ENCODE measurements at places on chromosomes 7 and 10. TPM values are rescaled to one million over a fixed set of nuclear protein-coding genes. Genes with fewer than 3 reads are reported as not detected.

DNA sequence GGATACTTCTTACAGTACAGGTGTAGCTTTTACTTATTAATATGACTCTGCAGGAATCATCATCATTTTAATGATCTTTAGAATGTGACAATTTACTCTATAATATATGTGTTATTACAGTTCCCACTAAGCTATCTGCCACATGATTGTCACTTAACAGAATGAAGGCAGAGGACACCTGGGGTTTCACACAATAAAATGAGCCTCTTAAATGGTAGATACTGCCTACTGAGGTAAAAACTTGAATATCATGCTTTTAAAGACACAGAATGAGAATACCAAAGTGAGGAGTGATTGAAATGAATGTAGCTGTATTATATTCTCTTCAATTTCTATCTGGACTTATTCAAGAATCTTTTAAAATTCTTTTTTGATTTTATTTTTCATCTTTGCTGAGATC lies 1255.3 kb upstream of the LRRN3 start:
- no peak for DNase-seq
- no peaks in the 10 kb centered on the region for H3K36me3 ChIP-seq
- no peak overlapping the region for H3K27ac ChIP-seq
- no peak overlapping the region for H3K4me3 ChIP-seq

DNA sequence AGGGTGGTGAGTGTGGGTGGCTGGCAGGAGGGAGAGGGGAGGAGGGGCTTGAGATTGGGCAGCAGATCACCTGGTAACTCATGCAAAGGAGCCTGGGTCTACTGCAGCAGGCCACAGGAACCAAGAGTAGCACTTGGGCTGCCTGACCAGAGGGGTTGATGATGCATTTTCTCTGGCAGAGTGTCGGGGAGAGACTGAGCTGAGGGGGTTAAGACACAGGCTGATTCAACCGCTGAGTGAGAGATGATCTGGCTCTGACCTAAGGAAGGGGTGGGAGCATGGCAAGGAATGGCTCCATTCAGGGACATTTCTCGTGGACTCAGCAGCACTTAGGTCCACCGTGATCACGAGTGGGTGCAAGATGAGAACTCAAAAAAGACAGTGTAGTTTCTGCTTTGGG lies 115.5 kb upstream of the STK17A start:
- DNase-seq: no peak
- H3K4me3 ChIP-seq: no peak overlapping the region
- H3K27ac ChIP-seq: no peak overlapping the region
- peaks cover 8% of the 10 kb centered on the region for H3K4me1 ChIP-seq
- no peaks in the 10 kb centered on the region for H3K36me3 ChIP-seq
- no peaks in the 10 kb centered on the region for H3K27me3 ChIP-seq

DNA sequence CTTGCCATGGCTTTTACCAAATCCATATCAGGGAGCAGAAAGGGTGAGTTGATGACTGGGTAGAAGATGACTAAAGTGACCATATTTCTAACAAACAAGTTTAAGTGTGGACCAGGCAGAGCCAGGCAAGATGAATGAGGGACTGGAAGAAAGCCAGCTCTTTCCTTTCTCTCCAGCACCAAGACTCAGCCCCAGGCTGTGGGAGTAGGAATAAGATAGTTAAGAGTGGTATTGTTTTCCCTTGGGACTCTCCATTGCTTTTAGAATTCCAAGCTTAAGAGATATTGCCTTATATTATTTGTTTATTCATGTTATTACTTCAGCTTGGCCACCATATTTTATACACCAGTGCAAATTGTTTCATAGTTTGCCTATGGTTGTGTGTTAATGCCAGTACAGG lies 28.8 kb upstream of the TSPAN33 start:
- no peaks in the 10 kb centered on the region for H3K27me3 ChIP-seq
- DNase-seq: no peak
- H3K4me1 ChIP-seq: no peaks in the 10 kb centered on the region
- H3K27ac ChIP-seq: no peak overlapping the region
- no peaks in the 10 kb centered on the region for H3K36me3 ChIP-seq

- no peaks in the 10 kb centered on the region for H3K36me3 ChIP-seq
- no peak for DNase-seq
- no peak overlapping the region for H3K4me3 ChIP-seq
- no peak overlapping the region for H3K27ac ChIP-seq
- no peaks in the 10 kb centered on the region for H3K27me3 ChIP-seq
Observed at GRCh38 chr10:1516492-1517165, 220.7 kb downstream of the ADARB2 start.

DNA sequence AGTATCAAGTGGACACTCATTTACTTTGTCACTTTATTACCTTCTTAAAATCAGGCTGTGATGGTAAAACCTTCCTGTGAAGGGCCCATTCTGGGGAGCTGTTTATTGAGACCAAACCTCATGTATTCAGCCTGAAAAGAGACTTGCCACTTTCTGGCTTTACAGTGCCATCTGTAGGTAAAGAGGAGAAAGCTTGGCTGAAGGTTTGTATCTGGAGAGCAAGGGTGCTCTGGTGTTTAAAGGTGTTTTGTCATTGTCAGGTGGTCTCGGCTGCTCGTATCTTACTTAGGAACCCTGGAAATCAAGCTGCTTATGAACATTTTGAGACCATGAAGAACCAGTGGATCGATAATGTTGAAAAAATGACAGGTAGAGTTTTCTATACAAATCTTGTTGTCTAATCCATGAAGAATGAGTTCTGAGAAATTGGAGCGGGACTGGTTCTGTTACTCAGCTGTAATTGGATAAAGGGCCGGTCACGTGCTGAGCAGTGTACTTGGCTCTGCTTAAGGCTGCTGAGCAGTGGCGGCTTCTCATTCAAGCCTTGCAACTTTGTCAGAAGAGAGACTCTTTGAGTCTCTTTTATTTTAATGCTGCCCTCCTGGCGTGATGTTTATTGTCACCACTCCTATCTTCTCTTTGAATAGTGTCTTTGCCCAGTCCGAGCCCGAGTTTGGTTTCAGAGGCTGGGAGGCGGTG lies 46.9 kb downstream of the AP3M1 start:
- H3K27ac ChIP-seq: no peak overlapping the region
- H3K4me3 ChIP-seq: no peak overlapping the region
- H3K27me3 ChIP-seq: no peaks in the 10 kb centered on the region

NME8 gene
- total RNA-seq: not detected

DNA sequence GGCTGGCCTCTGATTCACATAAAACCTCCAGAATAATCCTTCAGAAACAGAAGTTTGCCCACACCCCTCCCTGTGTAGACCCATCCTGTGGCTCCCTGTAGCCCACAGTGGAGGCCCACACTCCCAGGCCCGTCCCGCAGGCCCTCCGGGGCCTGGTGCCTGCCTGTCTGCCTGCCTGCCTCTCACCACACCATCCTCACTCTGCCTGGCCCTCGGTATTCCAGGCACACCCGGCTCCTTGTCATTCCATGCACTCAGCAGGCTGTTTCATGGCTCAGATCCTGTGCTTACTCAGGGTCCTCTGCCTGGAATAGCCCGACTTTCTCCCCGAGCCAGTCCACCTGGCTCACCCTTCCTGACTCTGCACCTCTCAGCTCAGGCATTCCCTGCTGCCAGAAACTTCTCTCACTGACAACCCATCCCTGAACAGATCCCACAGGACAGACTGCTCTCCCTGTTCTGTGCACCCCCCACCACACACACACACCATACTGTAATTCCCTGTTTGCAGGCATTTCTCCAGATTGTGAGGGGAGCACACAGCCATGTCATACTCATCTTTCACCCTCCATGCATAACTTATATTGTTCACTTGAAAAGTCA lies 498.0 kb upstream of the ZMIZ1 start:
- no peak overlapping the region for H3K4me3 ChIP-seq
- H3K27me3 ChIP-seq: no peaks in the 10 kb centered on the region
- H3K36me3 ChIP-seq: no peaks in the 10 kb centered on the region
- no peak for DNase-seq
- H3K4me1 ChIP-seq: peaks cover 15% of the 10 kb centered on the region

- no peaks in the 10 kb centered on the region for H3K27me3 ChIP-seq
- no peaks in the 10 kb centered on the region for H3K36me3 ChIP-seq
- no peak for DNase-seq
- H3K4me3 ChIP-seq: no peak overlapping the region
- no peak overlapping the region for H3K27ac ChIP-seq
Observed at GRCh38 chr7:137789215-137789882, 57.4 kb downstream of the DGKI start.

DNA sequence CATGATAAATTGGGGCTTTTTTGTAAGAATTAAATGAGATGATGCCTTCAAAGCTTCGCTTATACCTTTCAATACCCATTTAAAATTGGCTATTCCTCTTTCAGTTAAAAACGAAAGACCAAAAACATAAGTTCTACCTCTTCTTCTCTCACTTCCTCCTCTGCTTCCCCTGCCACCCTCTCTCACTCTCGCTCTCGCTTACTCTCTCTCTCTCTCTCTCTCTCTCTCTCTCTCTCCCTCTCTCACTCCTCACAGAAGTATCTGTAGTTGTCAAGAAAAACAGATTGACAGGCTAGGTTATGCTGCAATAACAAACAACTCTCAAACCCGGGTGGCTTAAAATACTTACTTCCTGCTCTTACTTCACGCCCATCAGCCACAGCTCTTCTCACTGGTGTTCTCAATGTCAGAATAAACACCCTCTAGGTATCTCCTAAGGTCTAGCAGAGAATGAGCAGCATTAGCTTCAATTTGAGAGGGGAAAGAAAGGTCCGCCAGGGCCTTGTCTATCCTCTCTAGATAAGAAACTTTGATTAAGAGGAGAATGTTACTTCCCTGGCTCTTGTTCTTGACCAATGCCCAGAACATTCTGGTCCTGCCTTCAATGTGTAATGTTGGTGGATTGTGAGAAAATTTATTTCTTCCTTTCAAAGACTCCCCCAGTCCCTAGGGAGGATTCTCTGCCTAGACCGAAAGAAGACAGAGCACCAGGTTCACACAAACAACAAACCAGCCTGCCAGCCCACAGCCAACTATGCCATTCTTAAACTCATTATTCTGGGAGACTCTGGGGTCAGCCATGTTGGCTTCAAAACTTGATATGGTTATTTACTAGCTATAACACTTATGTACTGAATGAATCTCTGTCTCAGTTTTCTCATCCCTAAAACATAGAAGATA lies 1028.7 kb downstream of the XPNPEP1 start:
- H3K27me3 ChIP-seq: no peaks in the 10 kb centered on the region
- no peak overlapping the region for H3K27ac ChIP-seq
- no peak for DNase-seq
- H3K4me3 ChIP-seq: no peak overlapping the region

GRCh38 chr10:76191336-76191735 lies 759.9 kb downstream of the LRMDA start:
- H3K4me1 ChIP-seq: no peaks in the 10 kb centered on the region
- no peaks in the 10 kb centered on the region for H3K27me3 ChIP-seq
- H3K4me3 ChIP-seq: no peak overlapping the region

DNA sequence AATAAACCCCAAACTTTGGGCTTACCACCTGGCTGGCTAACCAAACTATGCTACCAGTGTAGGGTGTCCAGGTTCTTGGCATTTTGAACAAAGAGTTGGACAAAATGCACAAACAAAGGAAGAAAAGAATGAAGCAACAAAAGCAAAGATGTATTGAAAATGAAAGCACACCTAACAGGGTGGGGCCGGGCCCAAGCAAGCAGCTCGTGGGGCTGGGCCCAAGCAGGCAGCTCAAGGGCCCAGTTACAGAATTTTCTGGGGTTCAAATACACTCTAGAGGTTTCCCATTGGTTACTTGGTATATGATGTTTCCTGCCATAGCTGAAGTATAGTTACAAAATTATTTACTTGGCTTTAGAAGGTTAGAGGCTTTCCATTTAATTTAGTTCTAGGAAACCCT lies 15.7 kb downstream of the ACADSB start:
- no peak overlapping the region for H3K27ac ChIP-seq
- H3K4me1 ChIP-seq: peaks cover 22% of the 10 kb centered on the region
- H3K27me3 ChIP-seq: no peaks in the 10 kb centered on the region
- DNase-seq: no peak
- H3K36me3 ChIP-seq: no peaks in the 10 kb centered on the region

DNA sequence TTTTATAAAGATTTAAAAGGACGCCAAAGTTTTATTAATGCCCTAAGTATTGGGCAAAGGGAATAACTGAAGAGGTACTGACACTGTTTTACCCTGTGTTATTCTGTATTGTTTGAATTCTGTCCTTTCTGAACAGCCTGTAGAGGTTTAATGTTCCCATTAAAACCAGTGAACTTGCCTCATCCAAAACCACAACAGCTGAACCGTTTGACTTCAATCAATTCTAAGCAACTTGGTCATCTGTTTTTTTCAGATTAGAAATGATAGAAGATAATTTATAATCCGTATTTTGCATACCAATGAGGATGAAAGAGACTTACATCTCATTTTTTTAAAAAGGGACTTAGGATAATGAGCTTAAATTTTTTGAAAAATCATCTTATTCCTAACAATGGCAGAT lies 40.4 kb downstream of the HACD1 start:
- H3K27ac ChIP-seq: no peak overlapping the region
- no peak for DNase-seq
- H3K4me1 ChIP-seq: no peaks in the 10 kb centered on the region
- no peaks in the 10 kb centered on the region for H3K27me3 ChIP-seq

GRCh38 chr7:114741911-114742310 lies 180.0 kb upstream of the MDFIC start:
- H3K36me3 ChIP-seq: no peaks in the 10 kb centered on the region
- DNase-seq: no peak
- no peak overlapping the region for H3K27ac ChIP-seq
- no peaks in the 10 kb centered on the region for H3K27me3 ChIP-seq

- H3K36me3 ChIP-seq: no peaks in the 10 kb centered on the region
- no peaks in the 10 kb centered on the region for H3K4me1 ChIP-seq
- no peaks in the 10 kb centered on the region for H3K27me3 ChIP-seq
- no peak overlapping the region for H3K4me3 ChIP-seq
- no peak for DNase-seq
- no peak overlapping the region for H3K27ac ChIP-seq
Observed at GRCh38 chr10:5827841-5828240, 14.6 kb upstream of the GDI2 start.

GRCh38 chr10:109963439-109963838 lies 40.1 kb upstream of the XPNPEP1 start:
- no peaks in the 10 kb centered on the region for H3K27me3 ChIP-seq
- no peak for DNase-seq
- no peak overlapping the region for H3K4me3 ChIP-seq
- no peak overlapping the region for H3K27ac ChIP-seq
- peaks cover 18% of the 10 kb centered on the region for H3K4me1 ChIP-seq

CCDC172 gene
- total RNA-seq: not detected

DNA sequence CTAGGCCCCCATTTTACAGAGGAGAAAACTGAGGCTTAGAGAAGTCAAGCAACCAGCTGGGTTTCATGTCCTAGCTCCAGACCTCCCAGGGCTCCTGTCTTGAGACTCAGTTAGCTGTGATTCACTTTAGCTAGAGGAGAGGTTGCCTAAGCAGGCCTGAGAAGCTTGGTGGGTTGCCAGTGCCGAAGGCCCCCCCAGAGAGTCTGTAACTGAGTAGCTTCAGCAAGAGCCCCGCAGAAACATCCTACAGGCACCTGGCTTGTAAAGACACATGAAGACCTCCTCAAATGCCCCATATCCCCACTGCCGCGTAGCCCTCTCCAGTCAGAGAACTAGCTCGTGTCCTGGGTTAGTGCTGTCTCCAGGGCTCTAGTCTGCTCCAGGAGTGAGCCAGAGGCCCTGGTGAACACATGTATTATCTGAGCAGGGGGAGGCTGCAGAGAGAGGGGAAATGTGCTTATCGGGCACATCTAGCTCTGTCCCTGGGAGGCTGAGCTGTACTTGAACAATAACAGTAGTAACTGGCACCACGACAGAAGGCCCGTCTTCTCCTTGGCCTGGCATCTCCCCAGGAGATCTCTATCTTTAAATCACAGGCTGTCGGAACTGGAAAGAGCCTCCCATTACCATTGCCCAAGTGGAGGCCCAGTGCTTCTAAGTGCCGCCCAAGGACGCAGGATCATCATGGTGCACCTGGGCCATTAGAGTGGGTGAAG lies 28.9 kb downstream of the UNC5B start:
- no peak for DNase-seq
- peaks cover 60% of the 10 kb centered on the region for H3K4me1 ChIP-seq
- no peaks in the 10 kb centered on the region for H3K36me3 ChIP-seq
- no peak overlapping the region for H3K4me3 ChIP-seq
- no peaks in the 10 kb centered on the region for H3K27me3 ChIP-seq

Data from stomach (tissue), 19 donors.